Hippocampal formation (tissue), 2 donors: ENCODE measurements at places on chromosomes 3 and 15.

- DNase-seq, result no peak
Measured at GRCh38 chr15:32885713-32886112, 167.9 kb downstream of the GREM1 start.

DNA sequence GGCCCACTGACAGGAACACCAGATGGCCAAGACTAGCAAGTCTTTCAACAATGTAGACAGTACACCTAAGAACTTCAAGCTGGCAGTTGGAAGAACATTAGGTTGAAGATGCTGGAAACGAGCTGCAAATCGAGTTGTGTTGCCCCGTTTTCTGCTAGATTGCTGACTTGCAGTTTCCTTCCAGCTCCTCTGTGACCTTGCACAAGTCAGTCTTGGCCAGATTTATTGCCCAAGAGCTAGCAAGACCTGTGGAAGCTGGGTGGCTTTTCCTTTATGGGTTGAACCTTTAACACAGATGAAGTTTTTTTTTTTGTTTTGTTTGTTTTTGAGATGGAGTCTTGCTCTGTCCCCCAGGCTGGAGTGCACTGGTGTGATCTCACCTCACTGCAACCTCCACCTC lies 2.9 kb upstream of the RBM6 start:
- DNase-seq, result no peak

DNA sequence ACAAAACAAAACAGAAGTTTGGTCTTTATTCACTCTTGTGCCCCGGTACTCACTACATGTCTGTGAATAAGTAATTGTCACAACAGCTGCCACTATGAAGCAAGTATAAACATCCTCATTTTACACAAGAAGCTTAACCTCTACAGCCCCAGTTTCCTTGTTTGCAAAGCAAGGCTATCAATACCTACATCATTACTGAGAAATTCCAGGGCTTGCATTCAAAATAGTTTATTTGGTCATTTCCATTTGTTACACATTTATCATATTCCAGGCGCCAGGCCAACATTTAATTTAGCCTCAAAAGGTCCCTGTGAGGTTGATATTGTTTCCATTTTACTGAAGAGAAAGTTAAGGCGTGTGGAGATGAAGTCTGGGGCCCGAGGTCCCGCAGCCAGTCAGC lies 161.4 kb upstream of the LRTM1 start:
- DNase-seq, result no peak

GRCh38 chr15:91345736-91346135 lies 245.7 kb downstream of the SV2B start:
- no peak for DNase-seq

DNA sequence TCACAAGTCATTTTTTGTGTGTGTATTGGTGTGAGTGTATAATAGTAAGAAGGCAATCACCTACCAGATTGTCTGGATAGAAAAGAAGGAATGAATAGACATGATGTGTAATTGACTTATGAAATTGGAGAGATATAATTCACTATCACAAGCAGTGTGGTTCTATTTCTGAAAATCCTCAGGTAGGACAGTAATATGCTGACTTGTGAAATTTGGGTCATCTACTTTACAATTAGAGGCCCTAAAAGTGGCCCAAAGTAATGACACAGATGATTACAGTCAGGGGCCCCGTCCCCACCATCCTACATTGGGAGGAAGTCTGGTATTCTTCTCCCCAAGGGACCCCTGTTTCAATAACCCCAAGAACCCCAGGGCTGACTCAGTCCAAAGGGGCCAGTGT lies 73.6 kb upstream of the SELENOK start:
- DNase-seq, result no peak

DNA sequence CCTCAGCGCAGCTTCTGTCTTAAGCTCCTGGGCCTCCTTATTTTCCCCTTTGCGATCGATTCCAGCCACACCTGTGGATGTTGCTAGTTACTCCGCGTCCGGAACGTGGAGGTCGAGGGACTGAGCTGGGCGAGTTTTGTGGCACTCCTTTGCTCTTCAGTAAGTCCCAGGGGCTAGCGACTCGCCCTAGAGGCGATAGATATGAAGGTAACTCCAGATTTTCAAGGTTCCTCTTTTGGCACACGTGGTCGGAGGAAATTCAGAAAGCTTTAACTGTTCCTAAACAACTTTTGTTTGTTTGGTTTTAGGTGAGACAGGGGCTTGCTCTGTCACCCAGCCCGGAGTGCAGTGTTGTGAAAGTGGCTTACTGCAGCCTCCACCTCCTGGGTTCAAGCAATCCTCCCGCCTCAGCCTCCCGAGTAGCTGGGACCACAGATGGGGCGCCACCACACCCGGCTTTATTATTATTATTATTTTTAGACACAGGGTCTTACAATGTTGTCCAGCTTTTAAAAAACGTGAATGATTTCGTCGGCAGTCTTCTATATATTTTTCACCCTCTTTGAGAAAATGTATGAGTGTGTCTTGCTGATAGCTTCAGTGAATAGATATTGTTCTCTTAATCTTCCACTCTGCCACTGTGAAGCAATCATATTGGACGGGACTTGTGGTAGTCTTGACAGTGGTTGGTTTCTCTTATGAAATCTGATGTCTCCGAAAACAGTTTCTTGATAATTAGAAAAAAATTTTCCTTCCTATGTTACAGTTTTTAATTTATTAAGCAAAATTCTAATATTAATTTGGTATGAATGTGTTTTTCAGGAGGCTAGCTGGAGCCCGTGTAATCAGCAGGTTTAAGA lies 785 bp downstream of the MFSD1 start:
- no peak for DNase-seq

- no peak for DNase-seq
Measured at GRCh38 chr15:51266656-51267050, 71.7 kb downstream of the CYP19A1 start.

DNA sequence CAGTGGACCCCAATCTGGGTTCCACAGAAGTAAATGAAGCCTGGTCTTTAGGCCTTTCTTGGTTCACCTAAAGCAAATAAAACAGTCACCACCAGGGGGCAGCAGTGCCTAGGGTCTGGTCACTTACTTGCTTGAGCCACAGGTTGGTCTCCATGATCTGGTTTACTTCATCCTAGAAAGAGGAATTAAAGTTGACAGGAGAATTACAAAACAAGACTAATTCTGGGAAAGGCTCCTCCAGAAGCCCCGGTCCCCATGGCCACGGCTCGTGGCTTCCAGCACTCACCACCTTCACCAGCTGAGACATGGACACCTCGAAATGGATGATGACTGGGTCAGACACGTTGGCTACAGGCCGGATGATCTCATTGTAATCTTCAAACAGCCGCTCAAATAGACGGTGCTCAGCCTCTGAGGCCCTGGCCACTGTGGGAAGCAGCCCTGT lies 2.3 kb downstream of the CHRNA3 start:
- peak; percentile 21 for DNase-seq

- no peak for DNase-seq
Measured at GRCh38 chr15:101458158-101458900, 31.2 kb downstream of the PCSK6 start.

GRCh38 chr3:37441689-37442088 lies 267.3 kb upstream of the LRRFIP2 start:
- no peak for DNase-seq

- DNase-seq, result no peak
Measured at GRCh38 chr15:47484997-47485396, 232.3 kb upstream of the SEMA6D start.

GRCh38 chr3:136250903-136251460 lies 842 bp downstream of the PCCB start:
- DNase-seq, result peak; percentile 69

DNA sequence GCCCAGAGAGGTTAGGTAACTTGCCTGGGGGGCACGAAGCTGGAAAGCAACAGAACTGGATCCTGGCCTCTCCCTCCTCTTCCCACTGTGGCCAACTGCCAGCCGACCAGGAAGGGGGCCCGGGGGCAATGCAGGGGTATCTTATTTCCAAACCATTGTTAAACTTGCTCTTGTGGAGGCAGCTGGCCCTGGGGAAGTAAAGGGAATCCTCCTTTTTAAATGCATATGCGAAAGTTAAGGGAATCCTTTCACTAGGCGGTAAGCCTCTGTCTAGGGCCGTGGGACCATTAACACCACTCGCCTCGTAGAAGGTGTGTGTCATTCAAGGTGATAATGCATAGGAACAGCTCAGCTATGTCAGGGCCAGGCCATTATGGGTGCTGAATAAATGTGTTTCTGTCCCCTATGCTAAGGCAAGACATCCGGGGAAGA lies 68.6 kb downstream of the ST6GAL1 start:
- no peak for DNase-seq

- DNase-seq, result no peak
Measured at GRCh38 chr15:91061997-91062396, 38.1 kb upstream of the SV2B start.

DNA sequence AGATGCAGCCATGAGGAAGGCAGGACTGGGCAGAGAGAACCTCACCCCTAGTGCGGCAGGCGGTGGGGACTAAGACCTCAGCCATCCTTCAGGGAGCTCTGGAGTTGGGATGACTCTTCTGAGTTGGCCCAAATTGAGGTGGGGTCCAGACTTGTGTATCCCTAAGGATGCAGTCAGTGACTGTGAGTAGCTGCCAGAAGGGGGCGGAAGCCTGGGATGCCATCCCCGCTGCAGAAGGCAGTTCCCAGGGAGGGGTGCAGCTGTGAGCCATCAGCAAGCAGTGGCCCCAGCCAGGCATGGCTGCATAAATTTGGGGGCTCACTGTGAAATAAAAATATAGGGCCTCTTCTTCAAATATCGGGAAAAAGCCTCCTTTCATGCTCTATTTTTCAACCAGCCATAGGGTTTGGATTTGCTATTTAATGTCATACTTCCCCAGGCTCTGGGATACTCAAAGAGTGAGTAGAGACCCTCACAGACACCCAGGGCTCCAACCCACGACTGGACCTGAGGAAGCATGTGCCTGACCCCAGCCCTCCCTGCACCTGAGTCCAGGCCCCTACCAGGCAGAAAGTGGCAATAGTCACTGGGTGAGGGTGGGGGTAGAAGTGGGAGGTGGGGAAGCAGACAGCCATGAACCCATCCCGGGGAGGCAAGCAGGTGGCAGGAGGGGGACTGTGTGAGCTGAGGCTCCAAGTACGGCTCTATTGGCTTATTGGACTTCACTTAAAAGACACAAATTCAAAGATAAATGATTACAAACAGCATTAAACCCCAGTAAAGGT lies 30.5 kb downstream of the GRK7 start:
- no peak for DNase-seq

GRCh38 chr3:149801195-149801594 lies 8.8 kb upstream of the ANKUB1 start:
- DNase-seq, result no peak

GRCh38 chr3:59456852-59457485 lies 407.1 kb upstream of the CFAP20DC start:
- DNase-seq, result no peak

DNA sequence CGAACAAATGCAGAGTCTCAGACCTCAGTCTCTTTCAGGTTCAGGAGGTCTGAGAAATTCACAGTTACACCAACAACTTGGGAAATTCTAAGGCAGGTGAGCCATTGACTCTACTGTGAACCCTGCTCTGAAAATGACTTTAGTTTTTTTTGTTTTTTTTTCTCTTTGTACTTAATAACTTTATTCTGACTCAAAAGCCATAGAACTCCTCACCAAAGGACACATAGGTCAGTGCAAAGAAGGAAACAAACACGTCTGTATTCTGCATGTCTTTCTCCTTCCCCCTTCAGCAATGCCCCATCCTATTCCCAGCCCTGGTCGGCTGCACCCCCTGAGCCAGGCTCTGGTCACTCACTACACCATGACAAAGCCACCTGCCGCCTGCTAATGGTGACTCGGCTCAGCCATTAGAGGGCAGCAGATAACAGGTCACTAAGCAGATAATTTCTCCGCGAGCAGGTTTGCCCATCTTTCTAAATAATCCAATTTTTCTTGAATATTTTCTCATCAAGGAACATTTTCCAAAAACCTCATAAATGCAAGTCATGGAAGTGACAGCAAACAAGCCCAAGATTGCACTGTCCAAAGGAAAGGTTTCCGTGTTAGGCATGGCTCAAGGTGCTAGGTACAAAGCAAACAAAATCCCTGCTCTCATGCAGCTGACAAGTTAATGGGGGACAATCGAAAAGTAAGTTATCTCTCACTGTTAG lies 37.7 kb downstream of the TM4SF4 start:
- peak; percentile 64 for DNase-seq

GRCh38 chr3:4083225-4084015 lies 219.7 kb upstream of the SETMAR start:
- DNase-seq, result no peak

GRCh38 chr3:42535981-42536784 lies 33.7 kb downstream of the VIPR1 start:
- no peak for DNase-seq

DNA sequence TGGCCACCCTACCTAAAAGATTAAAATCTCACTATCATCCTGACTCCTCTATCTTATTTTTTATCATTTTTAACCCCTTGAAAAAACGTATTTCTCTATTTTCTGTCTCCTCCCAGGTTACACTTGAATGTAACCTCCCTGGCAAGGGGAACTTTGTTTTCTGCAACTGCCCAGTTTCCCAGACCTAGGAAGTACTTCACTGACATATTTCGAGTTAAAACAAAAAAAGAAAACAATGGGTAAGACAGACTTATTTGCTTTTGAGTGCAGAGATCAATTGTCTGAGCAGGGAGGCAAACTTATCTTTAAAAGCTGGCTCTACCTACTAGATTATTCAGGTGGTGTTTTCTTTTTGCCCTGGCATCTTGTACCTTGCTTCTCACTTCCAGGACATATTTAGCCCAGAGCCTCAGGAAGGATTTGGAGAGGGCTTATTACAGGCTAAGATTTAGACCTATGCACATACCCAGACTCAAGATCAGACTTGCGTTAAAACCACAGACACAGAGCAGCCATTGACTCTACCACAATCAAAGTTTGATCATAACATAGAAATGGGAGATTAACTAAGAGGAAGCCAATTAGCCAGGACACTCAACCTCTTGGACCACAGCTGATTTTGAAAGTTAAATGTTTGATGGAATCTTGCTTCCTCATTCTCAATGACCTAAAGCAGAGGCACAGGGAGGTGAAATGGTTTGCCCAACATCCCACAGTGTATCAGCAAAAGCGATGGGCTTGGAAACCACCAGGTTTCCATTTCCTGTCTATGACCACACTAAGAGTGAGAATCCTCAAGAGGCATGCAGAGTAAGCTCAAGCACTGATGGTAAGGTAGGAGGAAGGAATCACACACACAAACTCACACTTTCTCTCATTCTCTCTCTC lies 169.5 kb upstream of the THBS1 start:
- no peak for DNase-seq

GRCh38 chr15:94761574-94761973 lies 530.2 kb downstream of the MCTP2 start:
- no peak for DNase-seq

GRCh38 chr3:46811615-46812236 lies 51.5 kb downstream of the MYL3 start:
- DNase-seq, result no peak

- peak; percentile 30 for DNase-seq
Measured at GRCh38 chr15:77966540-77967234, 110.8 kb downstream of the TBC1D2B start.

GRCh38 chr3:139934613-139935015 lies 371 bp upstream of the CLSTN2 start:
- DNase-seq, result peak; percentile 63

- no peak for DNase-seq
Measured at GRCh38 chr3:54905261-54905888, 22.5 kb downstream of the LRTM1 start.
